ENCODE measurements at places on chromosomes 12 and 14. TPM values are rescaled to one million over a fixed set of nuclear protein-coding genes. Genes with fewer than 3 reads are reported as not detected.

DNA sequence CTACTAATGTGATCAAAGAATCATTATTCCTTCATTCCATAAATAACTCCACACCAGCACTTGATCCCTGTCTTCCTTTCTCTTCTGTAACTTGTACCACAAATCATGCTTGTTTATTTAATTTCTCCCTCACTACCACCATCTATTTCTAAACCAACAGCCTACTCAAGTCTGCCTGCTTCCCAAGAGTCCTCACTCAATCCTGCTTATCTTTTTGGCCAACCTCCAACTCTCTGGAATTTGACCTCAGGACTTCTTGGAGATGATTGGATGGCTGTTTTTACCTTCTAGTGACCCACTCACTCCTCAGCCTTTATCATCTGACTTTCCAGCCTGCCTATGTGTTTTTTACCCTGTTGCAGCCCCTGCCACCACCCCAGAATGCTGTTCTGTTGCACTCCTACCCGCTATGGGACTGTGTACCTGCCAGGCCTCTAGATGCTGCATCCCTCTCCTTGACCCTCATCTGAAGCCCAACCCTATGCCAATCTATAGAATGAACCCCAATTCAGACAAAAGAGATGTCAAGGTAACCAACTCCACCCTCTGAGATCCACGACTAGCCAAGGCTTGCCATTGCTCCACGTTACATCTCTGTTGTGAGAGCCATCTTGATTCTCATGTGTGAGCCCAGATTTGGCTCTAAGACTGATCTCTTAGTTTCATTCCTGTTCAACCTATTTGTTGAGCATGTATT lies 150.2 kb upstream of the PLEKHG7 start:
- DNase-seq, result no peak

GRCh38 chr12:94938583-94938982 lies 64.9 kb downstream of the NDUFA12 start:
- no peak for DNase-seq

GRCh38 chr14:68547305-68548193 lies 245.3 kb downstream of the ZFP36L1 start:
- DNase-seq, result peak; percentile 65

- no peak for DNase-seq
Observed at GRCh38 chr14:98350213-98350612, 921.8 kb downstream of the BCL11B start.

DNA sequence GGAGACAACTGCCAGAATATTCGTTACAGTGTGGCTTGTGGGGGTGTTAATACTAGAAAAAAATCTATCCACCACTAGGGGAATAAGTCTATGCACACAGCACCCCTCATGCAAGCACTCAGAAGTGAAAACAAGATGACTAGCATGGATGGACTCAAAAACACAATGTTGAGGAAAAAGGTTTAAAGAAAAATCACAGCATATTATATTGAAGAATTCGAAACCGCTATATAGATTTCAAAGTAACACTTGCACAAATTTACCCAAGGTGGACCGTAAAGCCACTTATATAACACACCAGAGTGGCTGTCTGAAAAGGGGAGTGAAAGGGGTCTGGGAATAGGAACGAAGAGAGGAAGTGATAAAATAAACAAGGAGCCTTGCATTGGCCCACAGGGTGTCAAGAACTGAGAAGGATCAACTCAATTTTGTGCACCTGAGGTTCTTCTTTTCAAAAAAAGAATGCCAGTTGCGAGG lies 544 bp downstream of the ABCD4 start:
- no peak for DNase-seq

CLEC9A gene
- polyA plus RNA-seq, result not detected

DNA sequence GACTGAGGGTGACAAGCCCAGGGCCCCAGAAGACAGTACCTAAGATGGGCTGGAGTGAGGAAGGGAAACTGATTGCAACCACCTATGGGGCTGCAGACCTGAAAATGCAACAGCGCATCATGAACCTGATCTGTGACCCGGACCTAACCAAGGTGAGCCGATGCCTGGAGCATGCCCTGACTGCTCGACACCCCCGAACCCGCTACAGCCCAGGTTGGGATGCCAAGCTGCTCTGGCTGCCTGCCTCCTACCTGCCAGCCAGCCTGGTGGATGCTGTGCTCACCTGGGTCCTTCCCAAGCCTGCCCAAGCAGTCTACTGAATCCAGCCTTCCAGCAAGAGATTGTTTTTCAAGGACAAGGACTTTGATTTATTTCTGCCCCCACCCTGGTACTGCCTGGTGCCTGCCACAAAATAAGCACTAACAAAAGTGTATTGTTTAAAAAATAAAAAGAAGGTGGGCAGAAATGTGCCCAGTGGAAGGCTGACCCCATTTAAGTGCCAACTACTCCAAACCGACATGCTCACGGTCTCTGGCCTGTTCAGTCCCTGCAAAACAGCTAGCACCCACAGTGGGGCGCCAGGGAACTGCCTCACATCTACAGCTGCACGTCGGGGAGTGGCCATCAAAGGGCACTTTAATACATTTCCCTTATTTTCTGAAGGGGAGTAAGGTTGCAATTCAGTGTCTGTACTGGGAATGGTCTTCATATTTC lies 4.2 kb downstream of the RDH5 start:
- DNase-seq, result no peak

DNA sequence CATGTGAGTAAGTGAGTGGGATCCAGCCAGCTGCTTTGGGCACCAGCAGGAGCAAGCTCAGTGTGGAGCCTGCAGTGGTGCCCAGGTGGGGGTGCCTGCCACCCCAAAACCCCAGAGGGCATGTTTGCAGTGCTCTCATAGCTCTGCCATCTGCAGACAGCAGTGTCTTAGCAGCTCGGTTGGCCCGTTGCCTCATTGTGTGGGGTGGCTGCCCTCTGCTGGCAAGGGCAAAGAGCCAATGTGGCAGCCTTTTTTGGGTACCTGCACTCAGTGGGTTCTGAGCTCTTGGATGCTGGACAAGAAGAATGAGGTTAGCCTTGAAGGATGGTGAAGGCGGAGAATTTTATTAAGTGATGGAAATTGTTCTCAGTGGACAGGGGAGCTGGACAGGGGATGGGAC lies 52.3 kb downstream of the NEUROD4 start:
- no peak for DNase-seq

DNA sequence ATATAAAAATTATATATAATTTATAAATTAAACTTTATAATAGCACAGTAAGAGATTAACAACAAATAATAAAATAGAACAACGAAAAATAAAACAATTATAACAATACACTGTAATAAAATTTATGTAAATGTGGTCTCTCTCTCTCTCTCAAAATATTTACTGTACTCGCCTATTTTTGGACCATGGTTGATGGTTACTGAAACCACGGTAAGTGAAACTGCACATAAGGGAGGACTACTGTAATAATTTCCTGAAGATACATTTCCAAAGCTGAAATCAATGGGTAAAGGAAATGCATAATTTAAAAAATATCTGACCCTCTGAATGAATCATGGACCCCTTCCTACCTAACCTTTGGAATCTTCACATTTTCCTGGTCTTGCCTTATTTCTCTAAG lies 48.9 kb downstream of the NTN4 start:
- no peak for DNase-seq

Measured in AG04450 (cell line).